Stimulated activated CD8-positive, alpha-beta memory T cell treated with anti-CD3 and anti-CD28 coated beads, Interleukin-7, amount 100 ng/mL, for 48 hours (primary cell): ENCODE measurements at places on chromosomes 6 and 20.

DNA sequence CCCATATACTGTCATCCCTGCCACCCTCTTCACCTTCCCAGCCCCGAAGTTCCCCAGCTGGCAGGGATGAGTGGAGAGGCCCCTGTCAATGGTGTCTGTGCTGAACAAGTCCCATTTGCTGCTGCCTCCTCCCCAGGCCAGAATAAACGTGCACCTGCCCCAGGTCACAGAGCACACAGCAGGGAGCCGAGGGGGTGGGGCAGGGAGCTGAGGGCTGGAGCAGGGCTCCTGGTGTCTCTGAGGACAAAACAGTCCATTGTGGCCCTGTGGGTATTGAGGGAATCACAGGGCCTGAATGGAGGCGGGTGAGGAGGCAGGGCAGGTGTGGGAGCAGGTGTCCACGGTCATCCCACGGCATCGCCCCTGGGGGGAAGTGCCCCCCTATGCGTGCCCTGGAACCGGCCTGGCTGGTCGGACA lies 55.8 kb downstream of the SNAI1 start:
- DNase-seq: no peak

GRCh38 chr20:21513181-21513663 lies 642 bp downstream of the NKX2-2 start:
- DNase-seq: no peak

DNA sequence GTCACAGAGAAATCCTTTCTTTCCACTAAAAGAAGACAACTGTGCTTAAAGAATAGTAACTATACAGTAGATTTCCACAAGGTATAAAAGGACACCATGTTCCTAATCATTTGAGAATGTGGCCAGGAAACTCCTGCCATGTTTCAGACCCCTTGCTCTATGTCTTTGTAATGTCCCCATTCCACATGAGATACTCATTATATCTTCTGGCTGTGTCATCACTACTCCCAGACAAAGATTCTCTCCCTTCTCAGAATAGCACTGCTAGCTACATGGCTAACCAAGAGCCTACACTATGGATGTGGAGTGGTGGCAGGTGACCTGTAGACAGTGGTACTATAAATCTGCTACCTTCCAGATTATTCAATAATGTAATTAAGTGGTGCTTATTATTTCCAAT lies 218.1 kb upstream of the MCHR2 start:
- DNase-seq: no peak

- DNase-seq: no peak
Observed at GRCh38 chr6:131292145-131292938, 157.1 kb downstream of the AKAP7 start.

- DNase-seq: no peak
Observed at GRCh38 chr6:56936466-56936865, 18.4 kb upstream of the BEND6 start.

- DNase-seq: no peak
Observed at GRCh38 chr6:160337991-160338390, 10.2 kb upstream of the SLC22A3 start.

GRCh38 chr6:39040080-39040673 lies 8.4 kb upstream of the GLP1R start:
- no peak for DNase-seq

GRCh38 chr20:58497724-58498469 lies 17.3 kb downstream of the APCDD1L start:
- DNase-seq: no peak

GRCh38 chr6:167073679-167074274 lies 49.1 kb upstream of the CCR6 start:
- no peak for DNase-seq

- no peak for DNase-seq
Observed at GRCh38 chr6:72950114-72950860, 275.0 kb downstream of the KHDC1L start.

- no peak for DNase-seq
Observed at GRCh38 chr6:9540126-9540525, 874.7 kb downstream of the TFAP2A start.

- no peak for DNase-seq
Observed at GRCh38 chr6:127522714-127523113, 3.6 kb upstream of the MTCL3 start.

DNA sequence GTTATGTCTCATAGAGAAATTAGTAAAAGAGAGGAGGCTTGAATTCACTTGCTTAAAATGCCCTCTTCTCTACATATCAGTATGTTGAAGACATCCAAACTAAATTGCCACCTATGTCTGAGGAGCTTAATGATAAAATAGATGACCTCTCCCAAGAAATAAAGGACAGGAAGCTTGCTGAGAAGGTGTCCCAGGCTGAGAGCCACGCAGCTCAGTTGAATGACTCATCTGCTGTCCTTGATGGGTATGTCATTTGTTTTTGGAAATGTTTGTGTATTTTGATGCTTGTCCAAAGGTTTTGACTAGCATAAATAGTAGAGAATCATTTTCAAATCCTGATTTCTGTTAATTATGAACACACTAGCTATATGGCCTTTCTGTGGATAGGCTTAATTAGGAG lies 307.7 kb downstream of the ARHGAP18 start:
- no peak for DNase-seq

DNA sequence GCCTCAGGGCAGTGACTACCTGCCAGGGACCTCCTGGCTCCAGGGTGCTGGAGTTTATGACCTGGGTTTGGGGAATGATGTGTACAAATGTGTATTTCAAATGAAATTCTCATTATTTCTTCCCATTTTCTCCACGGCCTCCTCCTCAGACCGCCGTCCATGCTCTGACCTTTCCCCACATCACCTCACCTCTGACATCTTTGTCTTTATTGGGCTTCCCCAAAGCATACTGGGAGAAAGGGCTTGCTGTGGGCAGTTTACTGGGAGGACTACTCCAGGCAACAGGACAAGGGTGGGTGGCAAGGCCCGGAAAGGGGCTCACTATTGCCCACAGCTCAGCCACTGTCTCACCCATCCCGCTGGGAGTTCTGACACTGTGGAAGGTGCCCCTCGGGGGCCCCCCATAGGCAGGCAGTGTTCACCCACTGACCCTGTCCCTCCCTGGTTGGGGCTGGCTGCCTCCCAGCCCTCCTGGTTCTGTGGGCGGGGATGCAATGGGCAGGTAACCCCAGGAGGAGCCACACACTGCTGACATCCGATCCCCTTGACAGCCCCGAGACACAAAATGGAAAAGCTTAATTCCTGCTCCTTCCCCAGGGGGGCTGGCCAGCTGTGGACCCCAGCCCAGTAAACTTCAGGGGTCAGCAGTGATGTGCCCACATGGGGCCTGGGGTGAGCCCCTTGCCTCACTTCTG lies 39.8 kb upstream of the CST7 start:
- no peak for DNase-seq

- no peak for DNase-seq
Observed at GRCh38 chr6:89144354-89144906, 1.4 kb upstream of the PM20D2 start.

DNA sequence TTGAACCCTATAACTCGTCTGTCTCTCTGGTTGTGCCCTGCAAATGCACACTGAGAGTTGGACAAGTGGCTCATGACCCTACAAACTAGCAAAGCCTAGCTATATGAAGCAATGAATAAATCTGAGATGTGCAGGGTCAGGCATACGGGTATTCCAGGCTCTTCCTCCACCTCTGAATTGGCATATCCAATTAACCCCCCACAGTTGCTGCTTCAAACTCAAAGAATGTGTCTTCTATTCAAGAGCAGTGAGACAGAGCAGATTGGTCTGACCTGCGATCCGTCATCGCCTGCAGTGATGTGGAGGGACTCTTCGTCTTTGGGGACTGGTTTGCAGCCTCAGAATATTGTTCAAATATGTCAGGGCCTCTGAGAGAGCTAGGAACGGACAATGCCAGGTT lies 59.8 kb downstream of the LAMP5 start:
- no peak for DNase-seq

GRCh38 chr6:16396497-16397319 lies 158.3 kb downstream of the GMPR start:
- DNase-seq: no peak

GRCh38 chr20:41547221-41547620 lies 71.0 kb downstream of the CHD6 start:
- DNase-seq: no peak

- no peak for DNase-seq
Observed at GRCh38 chr6:122778302-122778701, 1.2 kb upstream of the FABP7 start.

- DNase-seq: no peak
Observed at GRCh38 chr6:44111434-44112417, 15.5 kb downstream of the MRPL14 start.

GRCh38 chr6:87897663-87898062 lies 150.0 kb upstream of the SPACA1 start:
- no peak for DNase-seq
